ENCODE measurements at places on chromosomes 3 and 15. TPM values are rescaled to one million over a fixed set of nuclear protein-coding genes. Genes with fewer than 3 reads are reported as not detected.

- DNase-seq, result no peak
- H3K27me3 ChIP-seq, result no peaks in the 10 kb centered on the region
- peaks cover 49% of the 10 kb centered on the region for H3K4me1 ChIP-seq
Observed at GRCh38 chr3:196079682-196080081, 2.2 kb downstream of the TFRC start.

GRCh38 chr3:14793126-14793857, 25.5 kb upstream of the FGD5 start:
- H3K4me1 ChIP-seq, result peaks cover 2% of the 10 kb centered on the region
- peaks cover 25% of the 10 kb centered on the region for H3K27me3 ChIP-seq
- H3K36me3 ChIP-seq, result no peaks in the 10 kb centered on the region
- no peak overlapping the region for H3K4me3 ChIP-seq

GRCh38 chr15:50183112-50183794, 1.3 kb downstream of the SLC27A2 start:
- peak; percentile 53 for DNase-seq
- H3K27me3 ChIP-seq, result peaks cover 6% of the 10 kb centered on the region
- peaks cover 37% of the 10 kb centered on the region for H3K4me1 ChIP-seq

Gene EFHB
- total RNA-seq, result not detected

Data from activated CD8-positive, alpha-beta T cell treated with anti-CD3 and anti-CD28 coated beads, Interleukin-2, amount 10 ng/mL, durations not matched to agents 7 days and 5 days (primary cell).